ENCODE measurements at places on chromosomes 2 and 18. TPM values are rescaled to one million over a fixed set of nuclear protein-coding genes. Genes with fewer than 3 reads are reported as not detected.

The LYPD1 gene
- total RNA-seq: 1.6 TPM

The CIDEA gene
- total RNA-seq: 0.80 TPM

The MAPRE3 gene
- total RNA-seq: 6.9 TPM

The BOK gene
- total RNA-seq: 35.0 TPM

The KLHL14 gene
- 0.16 TPM for total RNA-seq

The DNAH7 gene
- total RNA-seq: 0.12 TPM

The SERPINB10 gene
- total RNA-seq: 0.36 TPM

The C18orf32 gene
- total RNA-seq: 25.5 TPM

The DCDC2C gene
- not detected for total RNA-seq

The REG1B gene
- total RNA-seq: not detected

The ATOH8 gene
- total RNA-seq: 1.2 TPM

The SERPINB2 gene
- 139 TPM for total RNA-seq

The DSG1 gene
- total RNA-seq: 33.7 TPM

The TMEM17 gene
- 2.3 TPM for total RNA-seq

Data from esophagus mucosa (tissue), 1 donor.